Activated T-cell treated with anti-CD3 and anti-CD28 coated beads for 1 hour (primary cell): ENCODE measurements at places on chromosomes 2 and 18.

DNA sequence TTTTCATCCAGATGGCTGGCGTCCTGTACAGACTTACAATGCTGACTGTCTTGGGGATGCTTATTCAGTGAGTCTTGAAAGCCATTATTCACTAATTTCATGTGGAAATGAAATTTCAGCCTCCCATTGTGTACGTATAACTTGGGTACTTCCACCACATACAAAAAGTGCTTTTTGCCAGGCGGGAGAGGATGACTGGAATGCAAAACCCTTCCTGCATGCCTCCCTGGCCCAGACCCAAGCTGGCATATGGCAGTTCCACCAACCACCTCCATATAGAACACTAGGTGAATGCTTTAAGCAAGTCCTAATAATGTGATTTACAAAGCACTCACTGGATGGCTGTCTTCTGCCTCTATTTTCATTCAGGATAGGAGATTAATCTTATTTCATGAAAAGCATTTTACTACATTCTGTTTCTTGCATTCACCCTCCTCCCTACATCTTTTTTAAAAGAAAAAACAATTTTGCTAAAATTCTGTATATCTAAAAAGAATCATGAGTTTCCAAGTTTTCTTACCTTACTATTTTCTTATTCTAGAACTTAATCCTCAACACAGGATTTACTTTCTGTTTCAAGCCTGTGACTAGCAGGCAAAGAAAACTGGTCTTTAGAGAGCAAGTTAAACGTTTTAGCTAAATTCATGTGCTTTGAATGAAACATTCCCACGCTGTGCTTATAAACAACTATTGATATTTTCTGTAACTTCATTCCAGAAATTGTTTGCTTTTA is 327.6 kb downstream of the NCKAP5 start:
- DNase-seq, result no peak

GRCh38 chr2:227774895-227775842 is 29.5 kb downstream of the SCYGR8 start:
- no peak for DNase-seq

DNA sequence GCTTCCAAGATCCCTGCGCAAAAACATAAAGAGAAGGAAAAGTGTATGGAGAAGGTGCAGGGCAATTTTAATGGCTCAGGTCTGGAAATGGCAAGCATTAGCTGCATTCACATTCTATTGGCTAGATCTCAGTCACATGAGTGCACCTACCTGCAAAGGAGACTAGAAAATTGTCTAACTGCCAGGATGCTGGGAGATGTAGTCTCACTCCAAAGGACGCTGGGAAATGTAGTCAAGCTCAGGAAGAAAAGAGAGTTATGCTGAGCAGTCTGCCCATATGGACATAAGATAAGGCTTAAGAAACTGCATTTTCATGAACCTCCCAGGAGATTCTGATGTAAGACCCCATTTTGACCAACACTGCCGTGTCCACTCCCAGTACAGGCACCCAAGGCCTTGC is 9.5 kb upstream of the KLHL29 start:
- DNase-seq, result no peak

DNA sequence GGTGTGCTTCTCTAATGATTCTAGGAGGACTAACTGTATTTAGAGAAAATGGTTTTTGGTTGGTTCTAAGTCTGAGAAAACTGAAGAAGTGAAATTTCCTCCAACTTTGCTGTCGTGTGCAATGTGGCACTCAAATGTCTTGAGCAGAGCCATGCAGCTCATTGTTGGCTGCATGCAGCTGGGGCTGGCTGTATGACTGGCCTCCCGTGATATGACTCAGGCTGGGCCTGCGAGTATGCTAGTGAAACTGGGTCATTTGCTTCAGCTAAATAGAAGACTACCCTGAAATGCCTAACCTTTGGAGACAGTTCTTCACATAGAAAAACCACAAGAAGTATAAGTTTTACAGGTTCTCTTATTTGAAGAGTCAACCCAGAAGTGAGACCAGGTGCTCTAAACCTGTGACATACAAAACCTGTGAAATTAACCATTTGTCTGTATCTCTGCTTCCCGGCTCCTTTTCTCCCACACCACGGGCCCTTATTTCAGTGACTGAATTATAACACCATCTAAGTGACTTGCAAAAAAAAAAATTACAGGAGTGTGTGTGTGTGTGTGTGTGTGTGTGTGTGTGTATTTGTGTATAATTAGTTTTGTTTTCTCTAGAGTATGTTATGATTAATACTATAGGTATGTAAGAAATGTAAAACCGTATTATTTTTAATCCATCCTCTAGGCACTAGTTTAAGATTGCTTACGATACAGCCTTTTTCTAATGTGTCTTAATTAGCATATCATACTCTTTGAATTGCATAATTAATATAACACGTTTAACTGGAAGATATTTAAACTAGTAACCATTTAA is 15.9 kb downstream of the POLI start:
- no peak for DNase-seq

DNA sequence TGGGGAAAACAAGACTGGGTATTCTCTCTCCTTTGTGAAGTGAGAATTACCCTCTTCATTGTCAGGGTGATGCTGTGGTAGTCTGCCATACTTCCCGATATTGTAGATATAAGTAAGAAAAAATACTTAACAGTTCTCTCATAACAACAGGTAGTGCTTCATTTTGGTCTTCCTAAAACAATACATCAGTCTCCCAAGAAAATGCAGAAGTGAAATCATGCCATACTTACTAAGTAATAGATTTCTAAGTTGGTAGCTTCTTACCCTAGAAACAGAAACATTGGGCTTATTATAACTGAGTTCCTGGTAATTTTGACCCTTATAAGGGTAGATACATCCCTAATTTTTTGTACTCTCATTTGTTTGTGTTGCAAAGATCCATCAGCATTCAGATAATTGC is 460.7 kb upstream of the DCC start:
- DNase-seq, result no peak

- DNase-seq, result no peak
Observed at GRCh38 chr2:110904779-110905148, 172.4 kb downstream of the ACOXL start.

DNA sequence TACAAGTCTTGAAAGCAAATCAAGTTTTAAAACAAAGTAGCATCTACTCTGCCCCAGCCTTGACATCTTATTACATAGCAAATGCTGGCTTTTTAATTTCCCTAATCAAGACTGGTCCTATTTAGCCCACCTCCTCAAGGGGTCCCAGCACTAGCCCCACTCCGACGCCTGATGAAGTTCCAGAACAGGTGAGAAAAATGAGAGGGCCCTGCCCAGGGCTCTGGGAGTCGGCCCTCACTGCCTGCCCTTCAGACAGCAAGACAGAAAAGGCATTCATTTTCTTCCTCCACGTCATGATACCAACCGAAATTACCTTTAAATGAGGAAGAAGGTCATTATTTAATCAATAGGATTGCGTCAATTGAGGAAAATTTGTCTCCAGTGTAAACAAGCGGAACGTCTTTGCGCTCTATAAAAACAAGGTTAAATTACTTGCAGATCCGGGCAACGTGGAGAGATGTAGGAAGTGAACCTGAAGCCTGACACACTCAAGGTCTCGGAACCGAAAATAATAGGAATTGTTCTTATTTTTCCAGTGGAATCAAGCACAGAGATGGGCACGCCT is 170.6 kb upstream of the PKDCC start:
- DNase-seq, result no peak

DNA sequence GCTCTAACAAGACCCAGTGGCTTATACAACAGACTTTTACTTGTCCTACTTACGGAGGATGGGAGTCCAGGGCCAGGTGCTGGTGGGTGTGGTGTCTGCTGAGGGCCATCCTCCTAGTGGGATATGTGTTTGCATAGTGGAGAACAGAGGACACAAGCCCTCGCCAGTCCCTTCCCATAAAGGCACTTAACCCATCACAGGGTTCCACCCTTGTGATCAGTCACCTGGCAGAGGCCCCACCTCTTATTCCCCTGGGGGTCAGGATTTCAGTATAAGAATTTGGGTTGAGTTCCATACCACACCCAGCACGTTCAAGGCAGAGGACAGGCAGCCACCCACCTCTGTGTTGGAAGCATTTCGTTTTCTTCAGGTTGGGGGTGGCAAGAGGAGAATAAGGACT is 259.0 kb downstream of the AGAP1 start:
- DNase-seq, result no peak

DNA sequence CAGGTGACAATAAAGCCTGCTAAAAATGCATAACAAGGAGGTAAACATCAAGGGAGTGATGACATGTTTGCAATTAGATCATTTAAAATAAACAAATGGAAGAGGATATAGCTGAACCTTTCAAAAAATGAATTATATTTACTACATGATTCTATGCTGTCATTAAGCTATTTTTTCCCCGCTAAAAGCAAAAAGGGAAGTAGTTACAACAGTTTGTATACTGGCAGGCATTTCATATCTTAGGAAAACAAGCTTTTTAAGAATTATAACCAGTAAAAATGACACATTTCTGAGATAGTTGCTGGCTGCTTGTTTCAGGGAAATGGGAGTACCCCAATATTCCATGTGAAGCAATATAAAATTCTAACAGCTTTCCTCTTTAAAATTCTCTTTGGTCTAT is 89.1 kb upstream of the ITGB6 start:
- no peak for DNase-seq

GRCh38 chr18:58768293-58768974 is 96.2 kb upstream of the ZNF532 start:
- peak; percentile 51 for DNase-seq

DNA sequence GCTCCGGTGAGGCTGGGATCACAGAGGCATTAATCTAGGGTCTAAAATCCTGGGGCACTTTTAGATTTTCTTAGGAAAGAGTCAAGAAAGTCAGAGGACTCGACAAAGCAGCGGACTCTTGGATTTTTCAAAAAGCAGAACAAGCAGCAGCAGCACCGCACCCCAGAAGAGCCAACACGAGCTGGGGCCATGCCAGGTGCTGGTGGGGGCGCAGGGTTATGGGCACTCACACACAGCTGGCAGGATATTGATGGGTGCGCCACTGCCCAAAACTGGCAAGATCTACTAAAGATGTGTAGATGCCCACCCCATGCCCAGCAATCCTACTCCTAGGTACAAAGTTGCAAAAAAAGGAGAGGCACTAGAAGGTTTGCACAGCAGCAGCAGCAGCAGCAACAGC is 33.9 kb upstream of the SEMA4C start:
- DNase-seq, result no peak

GRCh38 chr2:8754106-8754776 is 72.4 kb downstream of the ID2 start:
- no peak for DNase-seq

- DNase-seq, result no peak
Observed at GRCh38 chr2:42895134-42895790, 102.9 kb upstream of the HAAO start.

DNA sequence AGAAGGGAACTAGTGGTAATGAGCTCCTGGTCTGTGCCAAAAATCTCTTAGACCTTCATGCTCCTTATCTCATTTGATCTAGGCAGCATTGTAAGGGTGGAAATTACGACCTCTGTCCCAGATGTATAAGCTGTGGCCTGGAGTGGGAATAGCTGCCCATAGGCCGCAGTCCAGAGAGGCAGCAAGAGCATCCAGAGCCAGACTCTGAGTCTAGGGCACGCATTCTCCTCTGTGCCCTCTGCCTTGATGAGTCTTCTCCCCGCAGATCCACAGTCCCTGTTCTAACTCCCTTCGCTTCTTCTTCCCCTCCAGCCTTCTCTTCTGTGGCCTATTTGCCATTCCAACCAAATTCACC is 304.6 kb downstream of the MYCN start:
- no peak for DNase-seq

- peak; percentile 3 for DNase-seq
Observed at GRCh38 chr2:100818606-100819369, 1.2 kb upstream of the NPAS2 start.

DNA sequence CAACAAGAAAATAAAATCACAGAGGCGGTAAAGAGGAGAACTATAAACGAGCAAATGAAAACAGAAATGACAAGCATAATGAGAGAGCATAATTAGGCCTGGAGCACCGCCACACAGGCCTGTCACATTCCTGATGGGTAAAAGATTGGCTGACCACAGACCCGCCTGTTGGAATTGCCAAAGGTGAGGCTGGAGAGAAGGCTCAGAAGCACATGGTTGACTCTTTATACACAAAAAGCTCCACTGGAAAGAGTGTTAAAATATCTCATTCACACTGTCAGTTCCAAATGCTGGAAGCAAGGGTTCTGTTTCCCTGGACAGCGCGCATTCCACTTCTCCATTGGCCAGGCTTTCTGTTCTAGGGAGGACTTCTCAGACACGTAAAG is 5.9 kb upstream of the LGALSL start:
- no peak for DNase-seq

GRCh38 chr2:43576981-43577892 is 18.6 kb downstream of the THADA start:
- DNase-seq, result no peak

- no peak for DNase-seq
Observed at GRCh38 chr2:213934560-213934959, 476.3 kb upstream of the VWC2L start.

DNA sequence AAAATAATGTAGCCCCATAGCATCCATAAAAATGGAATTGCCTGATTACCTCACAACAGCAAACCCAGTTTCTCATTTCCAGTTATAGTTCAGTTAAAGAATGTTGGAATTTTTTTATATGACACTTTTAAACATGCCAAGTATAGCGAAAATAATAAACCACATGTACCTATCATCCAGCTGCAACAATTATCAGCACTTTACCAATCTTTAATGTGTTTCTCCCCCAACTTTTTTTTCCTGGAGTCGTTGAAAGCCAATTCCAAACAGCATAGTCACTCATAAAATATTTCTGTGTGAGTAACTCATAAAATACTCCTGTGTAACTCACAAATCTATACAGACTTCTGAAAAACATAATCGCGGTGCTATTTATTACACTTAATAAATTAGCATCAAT is 38.1 kb downstream of the SMAD4 start:
- no peak for DNase-seq

- DNase-seq, result no peak
Observed at GRCh38 chr18:8856212-8856611, 150.9 kb downstream of the MTCL1 start.

- no peak for DNase-seq
Observed at GRCh38 chr2:64067326-64067725, 48.1 kb upstream of the VPS54 start.

DNA sequence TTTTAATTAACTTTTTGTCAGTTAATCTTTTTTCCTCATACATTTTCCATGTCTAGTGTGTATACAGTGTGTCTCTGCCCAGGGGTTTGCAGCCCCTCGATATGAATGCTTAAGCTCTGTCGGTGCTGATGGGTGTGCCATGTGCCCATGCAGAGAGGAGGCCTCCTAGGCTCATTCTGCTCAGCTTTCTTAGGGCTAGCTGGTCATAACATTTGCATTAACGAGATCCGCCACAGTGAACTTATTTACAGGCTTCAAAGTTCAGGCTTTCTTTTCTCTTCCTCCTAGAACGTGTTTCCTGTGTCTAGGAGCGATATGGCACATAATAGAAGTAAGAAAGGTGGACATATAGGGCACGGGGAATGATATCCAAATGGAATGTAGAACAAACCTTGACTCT is 783.3 kb downstream of the PLCL1 start:
- no peak for DNase-seq

DNA sequence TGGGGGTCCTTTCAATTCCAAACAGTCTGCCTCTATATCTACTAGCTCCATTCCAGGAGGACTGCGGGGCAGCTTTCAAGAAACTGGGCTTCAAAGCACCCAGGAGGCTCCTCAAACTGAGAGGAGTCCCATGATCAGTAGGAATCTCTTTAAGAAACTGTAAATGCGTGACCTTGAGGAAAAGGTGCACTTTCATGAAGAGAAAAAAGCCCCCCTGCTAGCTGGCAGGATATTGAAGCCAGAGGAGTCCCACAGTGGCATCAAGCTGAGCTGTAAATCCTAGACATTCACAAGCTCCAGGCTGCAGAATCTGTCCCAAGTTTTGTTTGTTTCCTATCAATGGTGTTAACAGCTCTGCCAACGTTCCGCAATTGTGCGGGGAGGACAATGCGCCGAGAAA is 790.1 kb downstream of the SLC4A3 start:
- no peak for DNase-seq

- no peak for DNase-seq
Observed at GRCh38 chr2:151052850-151053660, 208.6 kb downstream of the RBM43 start.
